ENCODE measurements at places on chromosomes 11 and 22.

- no peak for DNase-seq
These were observed 1505.2 kb downstream of the TBC1D22A start for GRCh38 chr22:48267681-48268080.

- DNase-seq = no peak
These were observed 76.9 kb upstream of the TCF20 start for GRCh38 chr22:42347281-42347824.

- no peak for DNase-seq
These were observed 51.1 kb downstream of the MED15 start for GRCh38 chr22:20558534-20558933.

GRCh38 chr11:74905326-74905725, 43.6 kb downstream of the XRRA1 start:
- DNase-seq = no peak

DNA sequence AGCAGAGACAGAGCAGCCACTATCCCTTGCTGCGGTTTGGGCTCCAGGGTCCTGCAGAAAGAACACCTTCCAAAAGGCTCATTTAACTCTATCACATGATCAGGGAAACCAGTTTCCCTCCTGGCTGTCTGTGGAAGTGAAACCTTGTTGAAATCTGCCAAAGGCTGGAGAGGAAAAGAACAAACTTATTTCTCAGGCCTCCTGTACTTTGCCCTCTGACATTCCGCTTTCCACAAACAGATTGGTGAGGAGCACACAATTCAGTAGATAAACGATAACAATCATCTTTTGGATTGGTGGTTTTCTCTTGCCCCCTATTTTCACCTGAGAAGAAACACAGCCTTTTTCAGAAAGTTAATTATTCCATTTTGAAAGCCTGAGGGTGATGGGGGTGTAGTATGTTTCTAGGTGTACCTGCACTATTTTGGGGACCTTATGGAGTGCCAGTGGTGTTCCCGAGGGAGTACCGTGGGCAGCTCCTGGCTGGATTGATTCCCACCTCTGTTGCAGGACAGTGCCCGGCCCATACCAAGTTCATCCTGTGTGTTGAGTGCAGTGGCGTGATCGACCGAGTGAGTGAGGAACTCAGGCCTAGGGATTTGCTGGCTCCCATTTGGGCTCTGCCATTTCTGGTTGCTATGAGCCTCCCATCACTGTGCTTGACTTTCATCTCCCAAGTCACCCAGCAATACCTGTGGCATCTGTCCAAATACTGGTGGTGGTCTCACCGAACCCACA, 102.0 kb downstream of the TBC1D22A start:
- no peak for DNase-seq

- DNase-seq = no peak
These were observed 3.2 kb downstream of the CD6 start for GRCh38 chr11:60974726-60975125.

DNA sequence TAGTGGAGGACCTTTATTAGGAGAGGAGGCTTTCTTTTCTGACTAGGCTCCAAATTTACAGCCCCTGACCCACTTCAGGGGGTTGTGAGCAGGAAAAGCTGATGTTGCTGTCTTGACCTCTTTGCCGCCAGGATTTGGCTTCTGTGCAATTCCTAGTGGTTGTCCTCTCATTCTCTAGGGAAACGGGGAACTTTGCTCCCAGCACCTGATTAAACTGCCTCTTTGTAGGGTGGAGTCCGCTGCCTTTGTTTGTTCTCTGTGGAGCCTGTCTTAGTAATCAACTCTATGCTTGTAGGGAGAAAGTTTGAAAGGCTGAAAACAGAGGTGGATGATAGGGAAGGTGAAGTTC, 16.3 kb downstream of the CTNND1 start:
- no peak for DNase-seq

DNA sequence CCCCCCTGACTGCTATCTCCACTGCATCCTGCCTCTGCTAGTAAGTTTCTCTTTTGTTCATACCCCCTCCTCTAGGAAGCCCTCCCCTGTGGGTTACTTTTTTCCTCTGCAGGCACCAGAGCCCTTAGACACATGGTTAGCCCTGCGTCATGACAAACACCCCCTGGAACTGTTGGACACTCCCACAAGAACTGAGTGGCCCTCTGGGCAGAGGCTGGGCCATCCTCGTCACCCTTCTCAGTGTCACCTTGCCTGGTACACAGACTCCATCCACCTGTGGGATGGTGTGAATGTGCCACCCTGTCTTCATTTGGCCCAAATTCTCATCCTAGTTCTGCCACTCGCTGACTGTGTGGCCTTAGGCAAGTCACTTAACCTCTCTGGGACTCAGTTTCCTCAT, 4.1 kb upstream of the RAB3IL1 start:
- DNase-seq = no peak

DNA sequence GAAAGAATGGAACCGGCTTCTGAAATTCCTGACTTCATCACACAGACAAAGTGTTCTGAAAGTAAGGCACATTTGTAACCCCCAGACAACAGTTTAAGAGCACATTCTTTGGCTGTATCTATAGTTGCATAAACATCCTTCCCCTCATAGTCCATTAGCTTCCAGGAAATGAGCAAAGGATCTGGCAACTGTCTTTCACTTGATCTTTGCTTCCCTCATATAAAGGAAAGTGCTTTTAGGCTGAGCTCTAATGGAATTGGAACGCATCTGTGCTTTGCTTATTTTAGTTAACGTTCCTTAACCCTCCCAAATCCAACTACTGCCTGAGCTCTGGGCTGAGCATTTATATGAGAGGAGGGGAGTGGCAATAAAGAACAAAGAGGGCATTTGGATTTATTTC, 76.9 kb upstream of the API5 start:
- no peak for DNase-seq

DNA sequence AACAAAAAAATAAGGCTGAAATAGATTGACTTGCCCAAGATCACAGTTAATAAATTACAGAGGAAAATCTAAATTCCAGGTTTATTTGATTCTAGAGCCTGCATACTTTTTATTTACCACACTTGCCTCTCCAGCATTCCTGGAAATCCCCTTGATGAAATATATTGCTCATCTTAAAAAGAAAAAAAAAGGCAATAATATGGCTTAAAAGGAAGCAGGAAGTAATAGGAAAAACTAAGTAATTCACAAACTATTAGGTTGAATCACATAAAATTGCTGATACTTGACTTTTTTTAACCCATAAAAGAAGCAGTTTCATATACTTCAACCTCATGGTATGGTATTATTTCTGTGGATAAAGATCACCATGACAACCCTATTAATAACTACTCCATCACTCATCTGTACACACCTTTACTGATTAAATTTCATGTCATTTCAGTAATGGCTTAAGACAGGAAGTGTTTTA, 52.9 kb downstream of the COPB1 start:
- no peak for DNase-seq

- no peak for DNase-seq
These were observed 61.9 kb upstream of the BARX2 start for GRCh38 chr11:129313541-129314297.

DNA sequence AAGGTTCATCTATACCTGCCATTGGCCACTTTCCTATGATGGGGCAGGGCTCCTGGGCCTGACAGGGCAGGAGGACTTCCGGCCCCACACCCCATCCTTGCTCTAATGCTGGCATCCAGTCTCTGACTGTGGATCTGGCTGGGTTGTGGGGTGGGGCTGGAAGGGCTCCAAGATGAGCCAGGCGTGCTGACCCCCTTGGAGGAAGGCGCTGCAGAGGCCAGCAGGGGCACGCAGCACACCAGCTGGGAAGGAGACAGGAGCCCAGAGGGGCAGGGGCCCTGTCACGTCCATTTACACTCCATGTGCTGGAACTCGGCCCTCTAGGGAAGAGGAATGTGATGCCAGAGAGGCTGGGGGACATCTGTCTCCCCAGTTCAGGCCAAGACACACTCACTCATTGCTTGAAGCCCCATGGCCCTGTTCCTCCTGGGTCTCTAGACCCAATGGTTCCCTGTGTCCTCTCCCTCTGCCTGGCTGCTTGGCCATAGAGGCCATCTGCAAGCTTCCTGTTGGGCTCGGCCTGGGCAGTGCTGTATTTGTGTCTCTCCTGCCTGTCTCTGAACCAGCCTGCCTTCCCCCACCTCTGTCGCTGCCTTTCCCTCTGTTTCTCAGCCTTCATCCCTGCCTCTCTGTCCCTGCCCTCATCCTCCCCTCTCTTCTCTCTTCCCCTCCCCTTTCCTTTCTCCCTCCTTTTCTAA, 67.5 kb upstream of the NECTIN1 start:
- DNase-seq = no peak

DNA sequence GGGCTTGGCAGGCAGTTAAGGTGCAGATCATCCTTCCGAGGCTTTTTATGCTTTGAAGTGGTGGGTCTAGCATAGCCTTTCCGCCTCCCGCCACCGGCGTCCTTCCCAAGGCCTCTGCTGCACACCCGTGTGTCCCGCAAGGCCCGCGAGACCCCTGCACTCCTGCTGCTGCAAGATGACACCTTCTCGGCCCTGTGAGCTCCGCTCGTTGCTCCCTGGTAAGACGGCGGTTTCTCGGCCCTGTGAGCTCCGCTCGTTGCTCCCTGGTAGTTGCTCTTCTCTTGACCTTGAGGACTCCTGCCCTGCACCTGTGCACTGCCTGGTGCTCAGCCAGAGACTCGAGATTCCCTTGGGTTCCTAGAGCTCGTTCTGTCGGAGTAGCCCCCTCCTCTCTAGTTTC, 17.9 kb upstream of the TRMU start:
- DNase-seq = no peak

DNA sequence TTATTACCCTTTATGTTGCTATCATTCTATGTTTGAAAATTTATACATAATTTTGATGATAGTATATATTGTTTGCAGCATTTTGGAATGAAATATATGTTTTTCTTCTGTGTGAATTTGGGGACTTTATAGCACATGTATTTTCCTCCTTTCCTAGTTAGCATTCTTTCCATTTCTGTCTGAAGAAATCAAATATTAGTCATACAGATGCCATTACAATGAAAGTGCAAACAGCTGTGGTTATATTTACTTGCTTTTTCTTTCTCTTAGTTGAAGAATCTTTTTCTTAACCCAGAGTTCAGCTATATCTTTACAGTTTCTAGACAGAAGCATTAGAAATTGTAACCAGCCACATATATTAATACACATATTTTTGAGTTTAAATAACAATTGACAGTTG, 753.1 kb upstream of the ARHGAP42 start:
- no peak for DNase-seq

DNA sequence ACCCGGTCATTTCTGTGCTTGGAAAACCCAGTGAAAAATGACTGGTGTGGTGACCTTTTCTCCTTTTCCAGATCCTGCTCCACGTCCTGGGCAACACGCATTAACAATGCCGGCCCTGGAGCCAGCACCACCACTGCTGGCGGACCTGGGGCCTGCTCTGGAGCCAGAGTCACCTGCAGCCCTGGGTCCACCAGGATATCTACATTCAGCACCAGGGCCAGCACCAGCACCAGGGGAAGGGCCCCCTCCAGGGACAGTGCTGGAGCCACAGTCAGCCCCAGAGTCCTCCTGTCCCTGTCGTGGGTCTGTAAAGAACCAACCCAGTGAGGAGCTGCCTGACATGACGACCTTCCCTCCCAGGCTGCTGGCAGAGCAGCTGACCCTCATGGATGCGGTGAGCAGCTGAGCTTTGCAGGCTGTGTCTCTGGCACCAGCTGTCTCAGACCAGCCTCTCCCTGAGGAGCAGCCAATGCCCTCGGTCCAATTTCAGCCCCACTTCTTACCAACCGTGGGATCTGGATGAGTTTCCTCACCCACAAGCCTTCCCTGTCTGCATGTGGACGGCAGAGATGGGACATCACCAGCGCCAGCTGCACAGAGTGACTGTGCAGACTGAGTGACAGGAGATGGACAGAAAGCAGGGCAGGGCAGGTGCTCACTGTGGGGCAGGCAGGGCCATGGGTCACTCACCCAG, 1.9 kb downstream of the RGL4 start:
- no peak for DNase-seq

GRCh38 chr22:41976961-41977566, 7.8 kb downstream of the SEPTIN3 start:
- no peak for DNase-seq

GRCh38 chr11:117061256-117061655, 37.0 kb downstream of the SIK3 start:
- DNase-seq = no peak

DNA sequence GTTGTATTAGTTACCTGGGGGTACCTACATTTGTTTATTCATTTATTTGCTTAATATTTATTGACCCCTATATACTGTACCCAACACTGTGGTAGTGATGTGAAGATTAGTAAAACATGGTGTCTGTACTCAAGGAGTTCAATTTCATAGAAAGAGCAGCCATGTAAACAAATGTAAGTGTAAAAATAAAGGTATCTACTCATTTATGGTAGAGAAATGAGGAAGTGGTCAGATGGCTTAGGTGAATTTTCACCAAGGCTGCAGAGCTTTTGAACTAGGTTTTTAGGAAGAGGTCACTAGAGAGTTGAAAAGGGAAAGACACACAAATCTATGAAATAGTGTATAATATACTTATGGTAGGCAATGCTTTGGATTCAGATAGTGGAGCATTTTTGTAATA, 11.1 kb downstream of the CTR9 start:
- DNase-seq = peak; percentile 66

GRCh38 chr11:35619116-35619854, 1.0 kb downstream of the FJX1 start:
- no peak for DNase-seq

DNA sequence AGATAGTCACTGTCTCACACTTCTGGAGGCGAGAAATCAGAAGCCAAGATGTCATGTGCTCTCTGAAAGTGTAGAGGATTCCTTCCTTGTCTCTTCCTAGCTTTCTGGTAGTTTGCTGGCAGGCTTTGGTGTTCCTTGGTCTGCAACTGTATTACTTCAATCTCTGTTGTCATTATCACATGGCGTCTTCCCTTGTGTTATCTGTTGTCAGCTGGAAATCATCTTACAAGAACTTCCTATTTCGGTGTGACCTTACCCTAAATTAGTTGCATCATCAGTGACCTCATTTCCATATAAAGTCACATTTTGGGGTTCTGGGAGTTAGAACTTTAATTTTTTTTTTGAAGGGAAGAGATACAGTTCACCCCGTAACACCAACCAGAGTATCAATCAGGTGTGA, 3.3 kb upstream of the LIN7C start:
- no peak for DNase-seq

DNA sequence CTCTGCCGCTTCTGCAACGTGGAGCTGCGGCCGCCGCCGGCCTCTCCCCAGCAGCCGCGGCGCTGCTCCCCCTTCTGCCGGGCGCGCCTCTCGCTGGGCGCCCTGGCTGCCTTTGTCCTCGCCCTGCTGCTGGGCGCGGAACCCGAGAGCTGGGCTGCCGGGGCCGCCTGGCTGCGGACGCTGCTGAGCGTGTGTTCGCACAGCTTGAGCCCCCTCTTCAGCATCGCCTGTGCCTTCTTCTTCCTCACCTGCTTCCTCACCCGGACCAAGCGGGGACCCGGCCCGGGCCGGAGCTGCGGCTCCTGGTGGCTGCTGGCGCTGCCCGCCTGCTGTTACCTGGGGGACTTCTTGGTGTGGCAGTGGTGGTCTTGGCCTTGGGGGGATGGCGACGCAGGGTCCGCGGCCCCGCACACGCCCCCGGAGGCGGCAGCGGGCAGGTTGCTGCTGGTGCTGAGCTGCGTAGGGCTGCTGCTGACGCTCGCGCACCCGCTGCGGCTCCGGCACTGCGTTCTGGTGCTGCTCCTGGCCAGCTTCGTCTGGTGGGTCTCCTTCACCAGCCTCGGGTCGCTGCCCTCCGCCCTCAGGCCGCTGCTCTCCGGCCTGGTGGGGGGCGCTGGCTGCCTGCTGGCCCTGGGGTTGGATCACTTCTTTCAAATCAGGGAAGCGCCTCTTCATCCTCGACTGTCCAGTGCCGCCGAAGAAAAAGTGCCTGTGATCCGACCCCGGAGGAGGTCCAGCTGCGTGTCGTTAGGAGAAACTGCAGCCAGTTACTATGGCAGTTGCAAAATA, 816 bp downstream of the PDE3B start:
- no peak for DNase-seq
